ENCODE measurements at places on chromosomes 3 and 15.
A peak's percentile ranks its signal among the peaks of the same experiment; 100 is the strongest.

DNA sequence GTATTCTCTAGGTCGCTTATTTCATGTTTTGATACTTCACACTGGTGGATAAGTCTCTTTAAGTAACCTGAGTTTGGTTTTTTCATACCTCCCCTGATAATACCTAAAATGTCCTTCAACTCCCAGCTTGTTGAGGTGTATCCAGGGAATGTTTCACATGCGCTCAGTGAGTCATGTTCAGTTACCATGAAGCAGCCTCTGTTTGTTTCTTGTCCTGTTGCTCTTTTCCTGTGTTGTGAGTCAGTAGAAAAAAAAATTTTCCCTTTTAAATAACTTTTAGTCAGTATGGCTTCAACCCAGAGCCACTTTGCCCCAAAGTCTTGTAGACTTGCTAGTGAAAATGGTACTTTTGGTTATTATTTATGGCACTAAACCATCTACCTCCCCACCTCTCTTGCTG lies 278.4 kb upstream of the ZPLD1 start:
- DNase-seq, result no peak

GRCh38 chr3:31724116-31724515 lies 191.4 kb downstream of the STT3B start:
- no peak for DNase-seq

GRCh38 chr3:197218210-197218609 lies 80.2 kb downstream of the DLG1 start:
- no peak for DNase-seq

DNA sequence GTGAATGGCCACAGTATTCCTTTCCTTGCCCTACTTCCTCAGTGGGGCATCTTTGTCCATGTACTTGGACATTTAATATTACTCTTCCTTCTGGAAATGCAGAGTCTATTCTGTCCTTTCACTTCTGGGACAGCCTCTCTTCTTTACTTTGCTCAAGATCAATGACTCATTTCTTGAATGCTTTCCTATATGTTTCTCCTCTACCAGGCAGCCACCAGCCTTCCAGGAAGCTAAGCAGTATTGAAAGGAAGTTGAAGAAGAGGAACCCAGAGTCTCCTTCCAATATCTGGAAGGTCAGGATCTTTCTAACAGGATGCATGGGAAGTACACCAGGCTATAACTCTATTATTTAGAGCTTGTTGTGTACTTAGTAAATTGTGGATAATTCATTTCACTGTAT lies 182.8 kb downstream of the CD47 start:
- no peak for DNase-seq

GRCh38 chr3:37945807-37946530 lies 44.6 kb upstream of the VILL start:
- no peak for DNase-seq

DNA sequence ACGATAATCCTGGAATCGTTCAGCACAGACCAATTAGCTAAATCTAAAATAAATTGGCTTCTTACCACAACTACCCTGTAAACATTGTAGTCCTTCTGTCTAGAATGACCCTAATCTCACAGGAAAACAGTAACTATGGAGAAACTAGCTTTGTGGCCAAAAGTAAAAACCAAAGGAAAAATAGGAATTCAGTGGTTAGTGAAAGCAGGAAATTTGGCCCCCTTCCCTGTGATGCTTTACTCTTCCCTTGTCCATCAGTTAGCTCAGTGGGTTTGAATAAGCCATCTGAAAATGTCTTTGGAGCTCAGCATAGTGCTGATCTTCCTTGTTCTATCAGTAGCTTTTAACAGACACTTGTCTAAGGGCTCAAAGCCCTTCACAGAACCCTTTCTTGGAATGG lies 1.6 kb downstream of the NMD3 start:
- no peak for DNase-seq

DNA sequence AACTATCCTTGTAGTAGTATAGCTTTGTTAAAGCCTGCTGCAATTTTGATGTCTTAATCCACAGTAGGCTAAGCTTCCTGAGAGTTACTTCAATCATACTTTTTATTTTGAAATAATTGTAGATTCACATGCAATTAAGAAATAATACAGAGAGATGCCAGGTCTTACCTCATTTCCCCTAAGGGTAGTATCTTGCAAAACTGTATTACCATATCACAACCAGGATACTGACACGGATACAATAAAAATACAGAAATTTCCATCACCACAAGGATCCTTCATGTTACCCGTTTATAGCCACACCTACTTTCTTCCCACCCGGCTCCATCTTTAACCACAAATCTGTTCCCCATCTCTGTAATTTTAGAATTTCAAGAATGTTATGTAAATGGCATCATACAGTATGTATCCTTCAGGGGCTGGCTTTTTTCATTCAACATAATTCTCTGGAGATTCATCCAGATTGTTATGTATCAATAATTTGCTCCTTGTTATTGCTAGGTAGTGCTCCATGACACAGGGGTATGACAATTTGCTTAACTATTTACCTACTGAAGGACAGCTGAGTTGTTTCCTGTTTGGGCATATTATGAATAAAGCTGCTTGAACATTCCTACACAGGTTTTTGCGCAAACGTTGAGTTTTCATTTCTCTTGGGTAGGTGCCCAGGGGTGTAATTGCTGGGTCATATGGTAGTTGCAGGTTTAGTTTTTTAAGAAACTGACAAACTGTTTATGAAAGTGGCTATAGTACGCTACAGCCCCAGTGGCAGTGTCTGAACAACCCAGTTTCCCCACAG lies 21.6 kb downstream of the BDH1 start:
- DNase-seq, result no peak

- no peak for DNase-seq
Measured at GRCh38 chr15:100889385-100890050, 9.9 kb downstream of the ALDH1A3 start.

GRCh38 chr3:31984321-31984720 lies 2.8 kb downstream of the ZNF860 start:
- no peak for DNase-seq

GRCh38 chr15:65521350-65521749 lies 3.9 kb upstream of the DPP8 start:
- no peak for DNase-seq

DNA sequence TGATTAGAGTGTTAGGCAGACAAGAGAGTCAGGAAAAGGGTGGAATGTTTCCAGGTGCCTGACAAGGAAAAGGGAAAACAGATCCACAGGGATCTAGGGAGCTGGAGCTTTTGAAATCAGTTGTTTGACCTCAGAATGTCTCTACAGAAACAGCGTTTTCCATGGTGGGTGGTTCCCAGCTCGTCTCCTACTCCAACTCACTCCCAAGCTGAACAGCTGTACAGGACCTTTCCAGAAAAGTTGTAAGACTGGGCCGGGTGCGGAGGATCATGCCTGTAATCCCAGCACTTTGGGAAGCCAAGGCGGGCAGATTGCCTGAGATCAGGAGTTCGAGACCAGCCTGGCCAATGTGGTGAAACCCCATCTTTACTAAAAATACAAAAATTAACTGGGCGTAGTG lies 55.7 kb upstream of the RYK start:
- no peak for DNase-seq

- DNase-seq, result no peak
Measured at GRCh38 chr15:33701304-33701696, 267.0 kb upstream of the CHRM5 start.

DNA sequence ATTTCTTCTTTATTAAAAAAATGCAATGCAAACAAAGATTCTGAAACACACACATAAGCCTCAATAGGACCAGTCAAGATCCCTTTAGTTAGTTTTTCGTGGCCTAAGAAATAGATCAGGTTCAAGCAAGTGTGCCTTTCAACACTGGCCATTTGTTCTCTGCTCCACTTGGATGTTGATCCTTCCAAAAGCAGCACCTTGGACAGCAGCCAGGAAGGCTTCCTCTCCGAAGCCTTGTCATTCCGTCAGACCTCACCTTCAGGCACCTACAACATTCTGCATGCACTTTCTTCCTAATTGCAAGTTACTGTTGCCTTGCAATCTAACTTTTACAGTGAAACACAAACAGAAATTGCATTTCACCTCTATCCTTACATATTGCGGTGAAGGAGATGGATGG lies 155.9 kb upstream of the FEZF2 start:
- DNase-seq, result peak; percentile 9

DNA sequence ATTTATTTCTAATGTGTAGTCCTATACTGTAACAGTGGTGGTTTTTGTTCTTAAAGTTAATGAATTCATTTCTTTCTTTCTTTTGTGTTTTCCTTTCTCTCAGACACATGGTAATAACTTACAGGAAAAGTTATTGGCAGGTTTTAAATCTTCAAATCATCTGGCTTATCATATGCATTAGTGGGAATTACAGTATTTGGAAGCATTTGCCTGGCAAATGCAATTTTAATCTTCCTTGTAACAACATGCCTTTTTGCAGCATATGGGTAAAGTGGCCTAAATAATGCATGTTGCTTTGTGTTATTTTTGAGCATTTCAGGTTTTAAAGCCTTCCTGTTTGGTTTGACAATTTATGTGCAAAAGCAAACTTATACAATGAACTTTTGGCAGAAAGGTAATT lies 66.8 kb downstream of the GALK2 start:
- no peak for DNase-seq

- DNase-seq, result peak; percentile 59
Measured at GRCh38 chr3:72123908-72124441, 339.0 kb upstream of the PROK2 start.

GRCh38 chr3:29301332-29302019 lies 20.6 kb downstream of the RBMS3 start:
- DNase-seq, result no peak

GRCh38 chr3:43181202-43181821 lies 75.4 kb upstream of the POMGNT2 start:
- DNase-seq, result peak; percentile 70

DNA sequence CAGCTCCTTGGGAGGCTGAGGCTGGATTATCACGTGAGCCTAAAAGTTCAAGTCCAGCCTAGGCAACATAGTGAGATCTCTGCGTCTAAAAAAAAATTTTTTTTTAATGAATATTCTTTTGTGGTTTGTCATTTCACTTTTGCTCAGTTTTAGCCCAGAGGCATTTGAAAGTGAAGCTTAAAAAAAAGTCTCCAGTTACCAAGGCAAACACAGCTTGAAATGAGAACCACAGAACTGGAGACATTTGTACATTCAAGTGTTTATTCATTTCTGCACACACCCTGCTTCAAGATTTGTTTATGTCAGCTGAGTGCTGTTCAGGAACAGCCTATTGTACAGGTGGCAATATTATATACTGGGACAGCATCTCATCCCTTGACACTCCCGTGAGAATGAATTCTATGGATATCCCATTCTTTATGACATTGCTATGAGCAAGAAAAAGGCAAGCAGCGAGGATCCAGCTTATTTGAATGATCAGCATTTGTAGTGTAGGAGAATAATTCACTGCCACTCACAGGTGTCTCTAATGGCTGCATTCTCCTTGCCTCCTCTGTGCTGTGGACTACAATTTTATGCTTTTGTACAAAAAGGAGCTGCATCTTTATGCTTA lies 444.8 kb upstream of the GRM7 start:
- DNase-seq, result no peak

DNA sequence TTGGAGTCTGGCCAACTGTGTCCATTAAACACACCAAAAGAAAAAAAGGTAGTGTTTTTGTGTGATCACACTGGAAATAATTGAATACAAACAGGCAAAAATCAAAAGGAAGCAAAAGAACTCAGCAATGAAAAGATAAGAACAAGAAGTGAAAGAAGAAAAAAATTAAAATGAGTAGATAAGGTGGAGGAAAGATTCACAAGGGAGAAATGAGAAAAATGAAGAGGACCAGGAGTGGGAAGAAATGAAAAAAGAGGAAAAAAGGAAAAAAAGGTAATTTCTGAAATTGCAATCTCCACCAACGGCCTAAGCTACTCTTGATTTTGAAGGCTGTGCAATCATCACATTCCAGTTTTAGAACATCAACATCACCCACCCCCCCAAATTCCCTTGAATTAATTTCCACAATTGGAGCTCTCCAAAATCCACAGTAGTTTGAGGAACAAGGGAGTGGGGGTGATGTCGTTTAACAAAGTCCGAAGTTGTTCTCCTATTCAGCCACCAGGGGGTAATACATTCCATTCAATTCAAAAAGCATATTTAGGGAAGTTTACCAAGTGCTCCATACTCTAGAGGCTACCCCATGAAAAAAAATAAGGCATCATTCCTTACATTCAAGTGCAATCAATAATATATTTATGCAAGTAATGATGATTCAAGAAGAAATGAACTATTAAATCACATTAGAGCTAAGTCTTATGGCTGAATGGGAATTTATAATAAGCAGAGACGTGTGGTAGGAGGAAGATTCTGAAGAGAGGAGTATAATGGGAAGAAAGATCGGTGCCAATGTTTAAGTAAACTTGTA lies 37.4 kb downstream of the ZNF860 start:
- peak; percentile 29 for DNase-seq

DNA sequence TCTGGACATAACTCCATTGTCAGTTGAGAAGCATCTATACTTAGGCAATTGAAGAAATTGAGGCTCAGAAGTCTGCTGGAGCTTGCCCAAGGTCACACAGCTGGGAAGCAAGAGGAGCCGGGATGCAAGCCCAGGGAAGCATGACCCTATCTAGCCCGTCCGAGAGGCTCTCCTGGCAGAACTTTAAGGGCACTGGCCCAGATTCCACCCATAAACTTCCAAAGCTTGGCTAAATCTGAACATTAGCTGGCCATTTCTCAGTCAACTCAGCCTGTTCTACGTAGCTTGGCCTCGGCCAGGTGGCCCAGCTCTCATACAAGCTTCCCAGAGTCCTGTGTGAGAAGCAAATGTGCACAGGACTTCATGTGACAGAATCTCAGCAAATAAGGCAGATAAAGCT lies 75.8 kb downstream of the LRIG1 start:
- DNase-seq, result no peak

DNA sequence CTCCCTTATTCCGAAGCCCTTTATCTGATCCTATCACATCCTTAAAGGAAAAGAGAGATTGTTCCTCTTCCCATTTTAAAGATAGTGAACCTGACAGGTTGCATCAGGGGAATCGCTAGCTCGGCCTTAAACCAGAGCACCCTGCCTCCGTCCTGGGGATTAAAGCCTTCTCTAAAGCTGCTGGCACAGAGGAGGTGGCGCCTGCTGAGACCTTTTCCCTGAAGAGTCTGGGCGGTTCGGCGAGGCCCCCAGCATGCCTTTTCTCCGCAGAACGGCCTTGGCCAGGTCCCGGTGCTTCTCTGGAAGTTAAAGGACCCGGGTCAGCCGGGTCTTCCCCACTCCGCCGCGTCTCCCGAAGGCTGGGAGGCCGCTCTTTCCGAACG lies 593 bp downstream of the FAM219B start:
- DNase-seq, result peak; percentile 44

GRCh38 chr3:4776399-4776979 lies 202.7 kb upstream of the BHLHE40 start:
- no peak for DNase-seq

DNA sequence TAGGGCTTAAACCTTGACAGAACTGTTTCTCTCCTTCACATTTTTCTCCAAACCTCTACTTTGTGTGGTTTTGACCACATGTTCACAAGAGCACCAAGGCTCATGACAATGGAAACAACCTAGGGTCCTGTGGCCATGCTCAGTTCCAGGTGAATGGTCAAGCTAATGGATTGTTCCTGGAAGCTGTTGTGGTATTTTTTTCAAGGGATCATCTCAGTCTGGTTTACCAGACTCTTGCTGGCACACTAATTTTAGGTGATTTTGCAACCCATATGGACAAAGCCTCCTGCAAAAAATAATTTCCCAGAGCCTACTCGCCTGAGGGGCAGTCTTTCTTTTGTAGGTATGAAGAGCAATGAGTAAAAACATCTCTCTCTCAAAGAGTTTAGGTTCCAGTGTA lies 67.2 kb downstream of the LSAMP start:
- DNase-seq, result no peak

All from activated CD4-positive, alpha-beta T cell treated with anti-CD3 and anti-CD28 coated beads, Interleukin-2, Interleukin-6, amounts not matched to agents 100 ng/mL and 50 ng/mL, durations not matched to agents 16 hours and 8 hours (primary cell).